SHP77 (cell line): ENCODE measurements at places on chromosomes 1 and 21.

DNA sequence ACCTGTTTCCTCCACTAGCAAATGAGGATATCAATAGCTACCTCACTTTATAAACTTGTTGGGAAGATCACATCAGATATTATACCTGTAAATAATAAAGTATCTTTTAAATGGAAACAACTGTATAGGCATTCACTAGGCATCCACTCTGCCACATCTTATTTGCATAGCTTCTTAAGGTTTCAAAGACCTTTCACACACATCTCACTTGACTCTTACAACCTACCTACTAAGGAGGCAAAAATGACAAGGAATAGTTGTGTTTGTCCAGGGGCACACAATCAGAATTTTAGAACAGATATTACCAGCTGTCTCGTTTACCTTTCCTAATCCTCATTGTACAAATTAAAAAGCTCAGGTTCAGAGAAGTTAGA, 51.5 kb downstream of the VANGL2 start:
- no peak for DNase-seq

DNA sequence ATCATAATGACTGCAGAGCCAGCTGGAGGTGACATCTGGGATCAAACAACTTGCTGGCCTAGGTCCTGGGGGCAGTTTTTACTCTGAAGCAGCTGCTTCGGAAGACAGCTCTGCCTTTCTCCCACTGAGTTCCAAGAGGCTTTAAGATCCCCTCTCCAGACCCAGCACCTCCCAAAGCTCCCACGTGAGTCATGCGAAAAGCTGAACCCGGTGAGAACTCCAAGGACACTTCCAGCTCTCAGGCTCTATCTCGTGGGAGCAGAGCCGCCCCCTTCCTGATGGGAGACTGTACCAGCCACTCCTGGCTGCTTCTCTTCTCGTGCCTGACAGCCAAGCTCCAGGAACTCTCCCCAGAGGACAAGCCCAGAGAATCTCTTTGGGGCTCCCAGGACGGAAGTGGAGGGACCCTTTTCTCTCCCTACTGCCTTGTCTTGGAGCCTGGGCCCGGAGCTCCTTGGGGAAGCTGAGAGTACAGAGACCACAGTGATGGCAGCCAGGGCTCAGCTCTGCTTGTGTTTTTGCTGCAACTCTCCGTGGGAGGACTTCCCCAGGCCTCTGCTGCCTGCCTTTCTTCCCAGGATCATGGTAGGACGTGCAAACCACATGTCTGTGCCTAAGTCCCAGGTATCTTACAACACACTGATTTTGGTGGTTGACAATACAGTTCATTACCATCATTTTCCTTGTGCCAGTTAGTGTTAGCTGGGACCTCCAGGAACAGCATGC, 40.6 kb downstream of the STUM start:
- DNase-seq = no peak

DNA sequence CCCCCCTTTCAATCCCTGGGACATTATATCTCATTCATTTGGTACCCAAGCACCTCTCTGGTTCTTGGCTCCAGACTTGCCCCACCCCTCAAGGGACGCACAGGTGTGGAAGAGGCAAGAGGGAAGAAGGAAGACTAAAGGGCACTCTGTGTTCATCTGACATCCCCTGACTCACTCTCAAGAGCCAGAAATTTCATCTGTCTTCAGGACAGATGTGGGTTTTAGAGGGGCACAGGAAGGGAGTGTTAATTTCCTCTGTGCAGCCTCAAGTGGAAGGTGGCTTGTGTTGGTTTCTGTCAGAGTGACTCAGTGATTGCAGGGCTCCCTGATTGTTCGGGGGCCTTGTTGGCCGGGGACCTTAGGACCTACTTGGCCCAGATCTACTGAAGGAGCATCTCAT, 2.4 kb downstream of the C2CD4D start:
- no peak for DNase-seq

DNA sequence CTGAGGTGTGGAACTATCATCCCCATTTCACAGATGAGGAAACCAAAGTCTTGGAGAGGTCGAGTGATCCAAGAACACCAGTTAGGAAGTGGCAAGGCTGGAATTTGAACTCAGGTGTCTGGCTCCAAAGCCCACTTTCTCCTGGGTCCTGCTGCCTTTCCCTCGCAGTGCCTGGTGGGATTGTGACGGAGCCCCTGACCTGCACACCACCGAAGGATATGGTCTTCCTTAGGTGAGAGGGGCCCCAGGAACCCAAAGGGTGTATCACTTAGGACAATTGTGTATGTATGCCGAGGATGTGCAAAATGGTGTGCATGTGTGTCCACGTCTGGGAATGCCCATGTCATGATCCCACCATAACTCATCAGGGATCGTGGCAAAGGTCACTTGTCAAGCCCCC, 392.7 kb downstream of the MATN1 start:
- no peak for DNase-seq
